ENCODE measurements at places on chromosomes 4 and X.
A peak's percentile ranks its signal among the peaks of the same experiment; 100 is the strongest.

DNA sequence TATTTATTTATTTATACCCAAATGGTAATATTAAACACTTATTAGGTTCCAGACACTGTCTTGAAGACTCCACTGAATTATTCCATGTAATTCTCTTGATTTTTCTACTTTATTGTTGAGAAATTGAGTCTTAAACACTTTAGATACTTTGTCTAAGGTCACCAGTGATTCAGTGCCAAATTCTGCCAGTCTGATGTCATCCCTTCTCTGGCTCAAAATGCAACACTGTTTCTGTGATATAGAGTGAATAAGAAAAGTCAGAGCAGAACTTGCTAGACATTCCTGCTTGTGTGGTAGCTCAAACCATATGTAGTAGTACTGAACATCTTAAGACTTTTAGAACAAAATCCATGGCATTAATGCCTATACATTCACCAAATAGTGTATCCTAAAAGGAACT, 164.3 kb downstream of the GABRB1 start:
- DNase-seq = no peak

- DNase-seq = peak; percentile 2
Measured at GRCh38 chrX:413322-414201, 26.9 kb upstream of the PPP2R3B start.

- no peak for DNase-seq
Measured at GRCh38 chrX:33987458-33987857, 144.7 kb downstream of the FAM47A start.

DNA sequence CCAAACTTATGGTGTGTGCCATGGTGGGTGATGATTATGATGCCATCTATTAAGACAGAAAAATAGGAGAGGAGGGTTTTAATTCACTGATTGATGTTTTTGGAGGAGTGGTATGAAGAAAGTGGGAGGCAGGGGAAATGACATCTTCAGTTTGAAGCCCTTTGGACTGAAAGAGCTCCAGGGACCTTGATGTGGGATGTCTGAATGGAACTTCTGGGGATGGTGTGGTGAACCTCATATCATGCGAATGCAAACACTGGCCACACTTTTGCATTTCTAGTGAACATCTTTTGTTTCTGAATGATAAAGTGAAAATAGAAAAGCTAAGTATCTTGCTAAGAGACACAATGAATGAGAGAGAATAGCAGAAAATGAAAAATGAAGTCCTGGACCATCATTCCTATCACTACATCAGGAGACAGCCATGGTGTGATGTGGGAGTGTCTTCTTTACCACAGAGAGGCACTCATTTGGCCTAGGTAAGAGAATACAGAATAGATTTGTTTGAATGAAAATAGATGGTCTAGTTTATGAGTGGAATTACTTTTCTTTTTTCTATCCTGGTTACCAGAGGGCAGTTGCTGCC, 123.5 kb downstream of the ZNF827 start:
- DNase-seq = no peak

GRCh38 chrX:1167466-1167865, 45.0 kb downstream of the CRLF2 start:
- DNase-seq = no peak

DNA sequence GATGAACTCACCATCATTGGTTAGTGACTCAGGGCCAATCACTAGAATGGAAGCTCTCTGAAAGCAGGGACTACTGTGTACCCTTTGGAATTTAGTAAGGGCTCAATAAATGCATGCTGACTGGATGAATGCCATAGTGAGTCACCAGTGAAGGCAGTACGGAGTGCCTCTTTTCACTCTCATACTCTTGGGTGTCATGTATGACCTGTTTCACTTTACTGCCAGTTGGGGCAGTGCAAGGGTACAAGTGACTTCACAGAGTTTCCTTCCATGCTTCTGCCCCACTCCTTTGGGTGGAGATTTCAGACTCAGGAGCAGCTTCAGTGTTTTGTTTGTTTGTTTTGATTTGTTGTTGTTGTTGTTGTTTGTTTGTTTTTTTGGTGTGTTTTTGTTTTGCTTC, 57.7 kb downstream of the SOX3 start:
- no peak for DNase-seq

- no peak for DNase-seq
Measured at GRCh38 chr4:164802301-164802901, 48.5 kb downstream of the SMIM31 start.
